ENCODE measurements at places on chromosomes 4 and X. TPM values are rescaled to one million over a fixed set of nuclear protein-coding genes. Genes with fewer than 3 reads are reported as not detected.

Gene ARHGAP36
- polyA plus RNA-seq: 0.31 TPM

Gene SERTM2
- polyA plus RNA-seq: 0.05 TPM

Gene PDLIM3
- 18.8 TPM for polyA plus RNA-seq

Gene ALB
- 2.7 TPM for polyA plus RNA-seq

Gene PDGFRA
- 149 TPM for polyA plus RNA-seq

Gene HGFAC
- 1.7 TPM for polyA plus RNA-seq

Gene TLL1
- polyA plus RNA-seq: 3.3 TPM

Gene MSANTD1
- 1.00 TPM for polyA plus RNA-seq

- DNase-seq: no peak
These were observed 91.1 kb downstream of the PCDH7 start for GRCh38 chr4:30811296-30811695.

GRCh38 chr4:1004557-1005485 lies 6.6 kb upstream of the FGFRL1 start:
- DNase-seq: no peak

DNA sequence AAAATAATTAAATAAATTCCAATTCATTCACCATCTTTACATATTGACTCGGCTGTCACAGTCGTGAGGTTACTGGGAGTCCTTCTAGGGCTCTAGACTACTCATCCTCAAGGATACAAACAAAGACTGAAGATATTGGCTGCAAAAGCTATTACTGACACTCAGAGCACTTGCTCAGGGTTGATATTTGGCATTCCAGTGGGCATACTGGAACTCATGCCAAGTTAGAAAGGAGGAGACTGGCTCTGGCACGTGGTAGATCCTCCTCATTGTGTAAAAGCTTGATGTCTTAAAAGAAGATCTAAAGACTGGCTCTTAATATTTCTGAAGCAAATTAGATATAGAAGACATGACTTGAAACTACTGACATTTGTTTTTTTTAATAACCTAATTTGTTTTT lies 172.7 kb downstream of the GPM6A start:
- no peak for DNase-seq

- DNase-seq: no peak
These were observed 27.6 kb downstream of the ANKRD17 start for GRCh38 chr4:73230865-73231517.

DNA sequence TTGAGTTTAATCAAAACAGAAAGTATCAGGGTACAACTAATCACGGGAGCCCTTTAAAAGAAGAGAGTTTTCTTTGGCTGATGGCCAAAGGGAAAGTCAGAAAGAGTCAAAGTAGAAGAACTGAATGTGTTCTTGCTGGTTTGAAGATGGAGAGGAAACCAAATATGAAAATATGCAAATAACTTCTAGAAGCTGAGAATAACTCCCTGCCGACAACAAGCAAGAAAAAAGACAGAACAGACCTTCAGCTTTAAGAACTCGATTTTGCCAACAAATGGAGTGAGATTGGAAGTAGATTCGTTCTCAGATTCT lies 903.8 kb downstream of the STIM2 start:
- no peak for DNase-seq

DNA sequence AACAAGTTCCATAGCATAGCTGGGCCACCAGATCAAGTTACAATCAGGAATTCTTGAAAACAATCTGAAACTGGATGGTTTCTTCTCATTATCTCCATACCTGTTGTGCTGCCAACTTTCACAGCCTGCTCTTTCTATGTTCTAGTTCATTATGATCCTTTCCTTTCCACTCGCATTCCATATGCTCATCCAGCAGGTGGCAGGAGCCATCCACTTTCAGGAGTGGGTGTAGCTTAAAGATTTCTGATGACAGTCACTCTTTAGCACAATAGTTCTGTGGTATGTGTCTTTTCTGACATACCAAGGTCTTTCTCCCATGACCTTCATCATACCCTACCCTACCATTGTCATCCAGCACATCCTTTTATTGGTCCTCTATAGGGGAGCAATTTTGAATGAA lies 46.4 kb downstream of the PAGE2 start:
- peak; percentile 26 for DNase-seq

- DNase-seq: no peak
These were observed 5.5 kb downstream of the PORCN start for GRCh38 chrX:48514126-48514806.

DNA sequence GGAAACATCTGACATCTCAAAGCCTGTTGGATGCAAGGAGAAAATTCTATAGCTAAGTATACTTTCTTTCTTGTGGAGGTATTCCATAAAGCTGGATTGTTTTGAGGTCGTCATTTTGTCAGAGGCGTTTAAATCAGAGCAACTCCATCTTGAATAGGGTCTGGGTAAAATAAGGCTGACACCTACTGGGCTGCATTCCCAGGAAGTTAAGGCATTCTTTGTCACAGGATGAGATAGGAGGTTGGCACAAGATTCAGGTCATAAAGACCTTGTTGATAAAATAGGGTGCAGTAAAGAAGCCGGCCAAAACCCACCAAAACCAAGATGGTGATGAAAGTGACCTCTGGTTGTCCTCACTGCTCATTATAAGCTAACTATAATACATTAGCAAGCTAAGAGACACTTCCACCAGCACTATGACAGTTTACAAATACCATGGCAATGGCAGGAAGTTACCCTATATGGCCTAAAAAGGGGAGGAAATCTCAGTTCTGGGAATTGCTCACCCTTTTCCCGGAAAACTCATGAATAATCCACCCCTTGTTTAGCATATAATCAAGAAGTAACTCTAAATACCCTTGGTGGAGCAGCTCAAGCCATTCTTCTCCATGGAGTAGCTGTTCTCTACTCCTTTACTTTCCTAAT lies 11.9 kb downstream of the HSD17B13 start:
- no peak for DNase-seq

DNA sequence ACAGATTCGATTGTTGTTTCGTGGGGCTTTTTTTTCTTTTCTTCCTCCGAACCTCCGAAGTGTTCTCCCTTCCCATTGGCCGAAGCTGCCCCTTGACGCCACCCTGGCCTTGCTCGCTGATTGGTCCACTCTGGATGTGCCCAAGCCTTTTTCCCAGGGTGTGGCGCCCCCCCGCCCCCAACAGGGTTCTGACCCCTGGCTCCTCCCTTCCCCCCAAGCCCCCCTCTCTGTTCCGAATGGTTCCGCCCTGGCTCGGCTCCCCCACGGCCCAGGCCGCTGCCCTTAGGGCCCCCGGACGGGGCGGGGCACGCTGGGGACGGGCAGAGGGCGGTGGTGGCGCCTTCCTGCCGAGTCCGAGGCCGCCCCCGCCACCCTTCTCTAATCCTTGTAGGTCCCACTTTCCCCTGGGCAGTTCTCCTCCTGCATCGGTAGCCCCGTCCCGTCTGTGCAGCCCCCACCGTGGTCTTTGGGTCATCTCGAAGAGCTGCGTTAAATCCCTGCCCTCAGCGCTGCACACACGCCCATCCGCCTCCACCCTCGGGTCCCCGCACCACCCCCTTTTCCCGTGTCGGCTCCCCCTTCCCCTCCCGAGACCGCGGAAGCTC lies 25.5 kb downstream of the UTP14A start:
- peak; percentile 90 for DNase-seq

GRCh38 chrX:129632443-129632842 lies 22.3 kb downstream of the APLN start:
- no peak for DNase-seq

DNA sequence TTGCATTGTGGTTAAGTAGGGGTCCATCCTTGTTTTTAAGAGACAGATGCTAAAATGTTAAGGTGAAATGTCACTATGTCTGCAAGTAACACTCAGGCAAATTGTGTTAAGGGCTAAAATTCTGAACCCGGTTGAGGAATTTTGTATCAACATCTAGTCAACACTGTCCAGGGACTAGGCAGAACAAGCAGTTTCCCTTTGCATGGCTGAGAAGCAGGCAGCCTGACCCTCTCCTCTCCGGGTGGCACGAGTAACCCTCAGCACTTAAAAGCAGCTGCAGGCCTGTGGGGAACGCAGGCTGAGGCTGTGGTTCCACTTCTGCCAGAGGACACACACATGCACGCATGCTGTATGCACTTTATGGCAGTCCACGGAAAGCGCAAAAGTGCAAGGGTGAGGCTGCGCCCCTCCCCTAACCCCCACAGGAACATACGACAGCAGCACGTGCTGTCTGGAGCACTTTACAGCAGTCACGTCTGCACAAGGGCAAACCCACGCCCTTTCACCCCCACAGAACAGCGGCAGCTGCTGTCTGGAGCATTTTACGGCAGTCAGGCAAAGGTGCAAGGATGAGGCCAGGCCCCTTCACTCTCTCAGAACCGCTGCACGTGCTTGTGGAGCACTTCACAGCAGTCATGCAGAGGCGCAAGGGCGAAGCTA lies 619 bp upstream of the MPC1L start:
- DNase-seq: no peak

DNA sequence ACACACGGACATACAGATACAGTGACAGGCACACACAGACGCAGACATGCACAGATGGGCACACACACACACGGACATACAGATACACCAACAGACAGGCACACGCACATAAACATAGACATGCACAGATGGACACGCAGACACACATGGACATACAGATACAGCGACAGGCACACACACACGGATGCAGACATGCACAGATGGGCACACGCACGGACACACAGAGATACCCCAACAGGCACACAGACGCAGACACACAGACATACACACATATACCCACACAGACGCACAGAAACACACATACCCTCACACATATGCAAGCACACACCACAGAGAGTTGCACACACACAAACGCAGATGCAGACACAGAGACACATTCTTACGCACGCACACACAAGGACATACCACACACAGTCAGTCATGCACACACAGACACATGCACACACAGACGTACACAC lies 24.4 kb upstream of the SLC25A6 start:
- DNase-seq: no peak

- no peak for DNase-seq
These were observed 69.3 kb downstream of the SNX25 start for GRCh38 chr4:185278716-185279115.

GRCh38 chr4:142683997-142684396 lies 162.1 kb downstream of the INPP4B start:
- DNase-seq: no peak

- no peak for DNase-seq
These were observed 648 bp downstream of the GRK4 start for GRCh38 chr4:2963966-2964471.

GRCh38 chrX:30241724-30242415 lies at the start of gene MAGEB4:
TSS of gene MAGEB4 (plus strand) at chrX:30242000. CDS start at chrX:30242136, 136 bp downstream.
- DNase-seq: no peak
